Naive thymus-derived CD8-positive, alpha-beta T cell (primary cell): ENCODE measurements at places on chromosomes 7 and 10. TPM values are rescaled to one million over a fixed set of nuclear protein-coding genes. Genes with fewer than 3 reads are reported as not detected.

DNA sequence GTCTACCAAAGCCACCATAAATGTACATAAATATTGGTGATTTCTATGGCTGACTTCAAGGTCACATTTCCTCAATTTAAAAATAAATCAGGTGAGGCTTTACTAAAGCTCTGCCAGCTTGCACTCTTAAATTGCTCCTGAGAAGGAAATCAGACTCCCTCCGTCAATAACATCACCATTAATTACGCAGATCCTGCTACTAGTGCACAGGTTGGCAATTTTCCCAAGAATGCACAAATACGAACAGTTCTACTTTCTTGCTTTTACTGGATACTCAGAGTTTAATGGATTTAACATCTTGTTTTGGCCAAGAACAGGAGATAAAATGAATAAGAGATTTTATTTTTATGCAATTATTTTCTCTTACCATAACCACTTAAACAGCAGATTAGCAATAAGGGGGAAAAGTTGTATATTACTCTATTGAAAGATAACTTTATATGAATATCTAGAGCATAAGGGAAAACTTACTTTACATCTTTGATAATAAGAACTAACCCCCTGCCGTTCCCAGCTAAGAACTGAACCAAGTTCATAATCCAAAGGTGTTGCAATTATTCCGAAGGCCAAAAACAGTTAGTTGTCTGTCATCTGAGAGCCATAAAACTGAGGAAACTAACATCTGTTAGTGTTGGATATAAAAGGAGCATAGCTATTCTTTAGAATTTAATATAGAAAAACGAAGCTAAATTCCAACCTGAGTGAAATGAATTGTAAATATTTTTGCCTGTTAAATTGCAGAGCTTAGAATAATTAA is 140.5 kb downstream of the TWIST1 start:
- H3K27me3 ChIP-seq, result no peaks in the 10 kb centered on the region
- no peak for DNase-seq
- H3K4me3 ChIP-seq, result no peak overlapping the region
- H3K27ac ChIP-seq, result no peak overlapping the region

- no peaks in the 10 kb centered on the region for H3K27me3 ChIP-seq
- H3K27ac ChIP-seq, result no peak overlapping the region
- H3K4me3 ChIP-seq, result no peak overlapping the region
- no peaks in the 10 kb centered on the region for H3K36me3 ChIP-seq
- DNase-seq, result no peak
Measured at GRCh38 chr10:96244354-96244753, 27.0 kb downstream of the BLNK start.

DNA sequence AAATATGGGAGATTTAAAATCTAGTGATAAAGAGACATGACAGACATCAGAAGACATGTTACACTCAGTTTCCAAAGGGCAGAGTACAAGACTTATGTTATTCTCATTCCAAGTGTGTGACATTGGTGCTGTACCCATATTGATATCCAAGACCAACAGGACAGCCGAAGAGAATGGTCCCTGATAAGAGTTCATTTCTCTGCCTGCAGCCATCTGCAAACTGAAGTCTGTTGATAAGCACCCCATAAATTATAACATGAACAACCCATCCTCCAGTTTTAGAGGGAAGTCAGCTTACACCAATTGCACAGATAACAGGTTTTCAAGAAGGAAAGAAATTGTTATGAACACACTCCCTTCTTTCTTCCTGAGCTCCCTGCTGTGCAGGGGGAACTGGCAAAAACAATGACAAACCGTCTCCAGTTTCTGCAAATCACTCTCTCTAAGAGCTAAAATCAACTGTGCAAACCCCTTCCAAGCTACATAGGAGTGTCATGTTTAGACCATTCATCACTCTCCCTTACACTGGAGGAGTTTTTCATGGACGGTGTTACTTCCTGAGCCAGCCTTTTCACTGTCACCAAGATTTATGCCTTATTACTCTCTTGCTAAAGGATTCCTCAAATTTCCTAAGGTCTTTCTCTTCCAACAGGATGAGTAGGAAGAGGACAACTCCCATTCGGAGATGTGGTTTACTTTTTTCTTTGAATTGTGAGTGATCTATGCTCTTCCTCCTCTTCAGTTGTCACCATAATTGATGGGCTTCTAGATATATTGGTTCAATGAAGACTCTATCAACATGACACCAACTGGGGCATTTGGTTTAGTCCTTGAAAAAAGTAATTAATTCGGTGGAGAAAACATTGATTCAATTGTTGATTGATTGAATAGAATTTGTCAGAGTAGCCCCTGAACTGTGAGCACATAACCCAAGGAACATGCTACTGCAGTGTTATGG is 80.3 kb upstream of the FAM171A1 start:
- no peak for DNase-seq
- no peak overlapping the region for H3K4me3 ChIP-seq
- H3K4me1 ChIP-seq, result no peaks in the 10 kb centered on the region
- H3K27ac ChIP-seq, result no peak overlapping the region

GRCh38 chr10:77548157-77548556 is 89.5 kb downstream of the KCNMA1 start:
- peaks cover 36% of the 10 kb centered on the region for H3K27me3 ChIP-seq
- no peaks in the 10 kb centered on the region for H3K36me3 ChIP-seq
- no peak overlapping the region for H3K4me3 ChIP-seq

DNA sequence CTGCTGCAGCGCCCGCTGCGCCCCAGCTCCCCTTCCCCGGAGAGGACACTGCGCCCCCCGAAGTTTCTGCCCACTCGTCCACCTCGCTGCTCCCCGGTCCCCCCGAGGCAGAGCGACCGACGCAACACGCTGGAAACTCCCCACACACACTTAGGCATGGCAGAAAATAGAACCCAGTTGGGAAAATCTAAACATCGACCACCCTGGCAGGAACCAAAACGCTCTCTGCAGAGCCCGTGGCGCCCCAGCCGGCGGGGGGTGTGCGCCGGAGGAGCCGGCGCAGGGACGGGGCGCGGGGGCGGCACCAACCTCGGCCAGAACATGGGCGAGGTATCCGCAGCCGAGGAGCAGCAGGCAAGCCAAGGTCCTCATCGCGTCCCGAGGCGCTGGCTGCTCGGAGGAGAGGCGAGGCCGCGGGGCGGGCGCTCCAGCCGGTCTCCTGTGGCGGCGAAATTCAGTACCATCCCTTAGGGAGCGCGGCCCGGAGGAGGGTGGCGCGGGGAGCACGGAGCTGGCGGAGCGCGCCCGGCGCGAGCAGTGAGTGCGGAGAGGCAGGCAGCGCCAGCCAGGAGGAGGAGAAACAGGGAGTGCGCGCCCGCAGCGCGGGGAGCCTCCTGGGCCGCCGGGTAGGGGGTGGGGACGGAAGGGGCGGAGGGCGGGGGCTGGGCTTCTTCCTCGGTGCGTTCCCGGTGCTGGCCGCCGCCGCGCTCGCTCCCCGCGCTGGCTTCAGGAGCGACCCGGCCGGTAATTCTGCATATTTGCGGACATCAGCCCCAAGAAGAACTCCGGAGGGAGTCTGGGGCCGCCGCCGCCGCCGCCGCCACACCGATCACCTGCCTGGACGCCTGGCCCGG is 789 bp downstream of the PDGFA start:
- peaks cover 6% of the 10 kb centered on the region for H3K4me1 ChIP-seq
- no peak overlapping the region for H3K27ac ChIP-seq
- no peak for DNase-seq
- peak overlapping the region; percentile 81 for H3K4me3 ChIP-seq

DNA sequence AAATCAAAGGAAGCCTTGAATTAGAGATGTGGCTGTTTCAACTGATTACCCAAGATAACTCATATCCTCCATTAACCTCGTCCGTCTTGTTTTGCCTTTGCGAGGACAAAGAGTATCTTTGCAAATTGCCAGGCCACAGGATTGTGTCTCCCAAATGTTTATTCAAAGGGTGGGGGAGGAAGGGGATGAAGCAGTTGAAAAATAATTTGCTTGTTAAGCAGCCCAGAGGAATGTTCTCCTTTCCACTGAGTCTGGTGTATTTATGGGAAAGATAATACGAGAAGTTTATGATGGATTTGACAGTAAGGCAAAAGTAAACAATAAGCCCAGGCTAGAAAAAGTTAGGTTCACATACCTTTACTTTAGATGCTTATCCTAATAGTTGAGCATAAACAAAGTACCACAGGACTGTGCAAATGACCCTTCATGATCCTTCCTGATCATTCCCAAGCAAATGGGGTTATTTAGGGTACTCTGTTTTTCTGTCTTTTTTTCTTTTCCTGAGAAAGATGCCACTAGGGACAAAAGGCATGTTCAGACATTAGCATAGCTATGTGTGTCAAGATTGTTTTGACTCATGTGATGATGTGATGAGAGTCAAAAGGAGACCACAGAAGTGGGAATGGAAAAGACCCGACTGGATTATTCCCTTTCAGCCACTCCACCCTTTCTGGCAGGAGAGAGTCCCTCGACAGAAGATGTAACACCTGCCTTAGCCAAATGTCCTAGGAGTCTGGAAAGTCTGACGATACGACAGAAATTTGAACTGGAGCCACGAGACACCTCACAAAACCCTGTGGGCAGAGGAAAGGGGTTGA is 243.0 kb upstream of the GLI3 start:
- no peaks in the 10 kb centered on the region for H3K36me3 ChIP-seq
- no peaks in the 10 kb centered on the region for H3K27me3 ChIP-seq
- DNase-seq, result no peak
- H3K4me1 ChIP-seq, result no peaks in the 10 kb centered on the region

- H3K27ac ChIP-seq, result no peak overlapping the region
- no peaks in the 10 kb centered on the region for H3K4me1 ChIP-seq
- peaks cover 12% of the 10 kb centered on the region for H3K36me3 ChIP-seq
- peaks cover 14% of the 10 kb centered on the region for H3K27me3 ChIP-seq
- no peak for DNase-seq
Measured at GRCh38 chr10:10745291-10745690, 272.4 kb upstream of the CELF2 start.

GRCh38 chr7:106864298-106865081 is 592 bp upstream of the PIK3CG start:
- peaks cover 68% of the 10 kb centered on the region for H3K4me1 ChIP-seq
- H3K27me3 ChIP-seq, result no peaks in the 10 kb centered on the region
- peaks cover 6% of the 10 kb centered on the region for H3K36me3 ChIP-seq
- DNase-seq, result no peak

- H3K36me3 ChIP-seq, result no peaks in the 10 kb centered on the region
- peaks cover 20% of the 10 kb centered on the region for H3K4me1 ChIP-seq
- no peak overlapping the region for H3K4me3 ChIP-seq
- DNase-seq, result no peak
Measured at GRCh38 chr10:3763035-3763456, 22.0 kb downstream of the KLF6 start.

GRCh38 chr7:94420328-94420727 is 25.6 kb downstream of the COL1A2 start:
- H3K4me3 ChIP-seq, result no peak overlapping the region
- no peaks in the 10 kb centered on the region for H3K4me1 ChIP-seq
- no peaks in the 10 kb centered on the region for H3K36me3 ChIP-seq
- no peak for DNase-seq

GRCh38 chr10:80585812-80586211 is 48.1 kb downstream of the SH2D4B start:
- H3K4me1 ChIP-seq, result peaks cover 11% of the 10 kb centered on the region
- H3K27me3 ChIP-seq, result peaks cover 1% of the 10 kb centered on the region
- no peak overlapping the region for H3K27ac ChIP-seq
- H3K36me3 ChIP-seq, result no peaks in the 10 kb centered on the region
- H3K4me3 ChIP-seq, result no peak overlapping the region
- no peak for DNase-seq

The YWHAG gene
- polyA plus RNA-seq, result 1.9 TPM

The SPDYE2 gene
- 0.22 TPM for polyA plus RNA-seq

The ANXA8L1 gene
- polyA plus RNA-seq, result not detected

The PARD3 gene
- 0.40 TPM for polyA plus RNA-seq

The MYOZ1 gene
- polyA plus RNA-seq, result not detected

The EPHA1 gene
- polyA plus RNA-seq, result 37.1 TPM
